Activated CD8-positive, alpha-beta memory T cell treated with anti-CD3 and anti-CD28 coated beads for 4 hours (primary cell): ENCODE measurements at places on chromosomes 7 and 10.

DNA sequence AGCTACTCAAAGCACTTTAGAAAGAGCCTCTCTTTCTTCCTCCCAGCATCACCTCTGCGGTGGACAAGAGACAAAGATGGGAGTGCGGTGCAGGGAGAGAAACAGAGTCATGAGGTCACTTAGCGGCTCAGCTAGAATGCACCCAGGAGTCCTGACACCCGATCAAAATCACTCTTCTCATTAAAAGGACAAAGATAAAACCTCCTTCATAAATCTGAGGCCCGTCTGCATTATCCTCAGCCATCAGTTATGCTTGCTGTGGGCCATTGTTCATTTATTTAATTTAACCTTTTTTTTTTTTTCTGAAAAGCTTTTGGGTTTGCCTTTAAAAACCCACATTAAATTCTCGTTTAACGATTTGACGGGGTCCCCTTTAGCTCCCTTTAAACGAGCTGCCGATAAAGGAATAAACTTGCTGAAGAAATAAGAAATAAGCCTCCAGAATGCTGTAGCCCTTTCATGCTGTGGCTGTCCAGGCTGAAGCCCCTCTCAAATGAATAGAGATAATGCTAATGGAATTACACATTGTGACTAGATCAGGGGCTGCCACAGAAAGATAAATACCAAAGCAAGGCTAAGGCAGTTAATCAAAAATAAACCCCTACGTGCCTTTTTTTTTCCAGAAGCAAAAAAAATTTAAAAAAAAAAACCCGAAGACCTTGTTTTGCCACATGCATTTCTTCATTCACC, 16.1 kb upstream of the PLXNA4 start:
- no peak for DNase-seq

DNA sequence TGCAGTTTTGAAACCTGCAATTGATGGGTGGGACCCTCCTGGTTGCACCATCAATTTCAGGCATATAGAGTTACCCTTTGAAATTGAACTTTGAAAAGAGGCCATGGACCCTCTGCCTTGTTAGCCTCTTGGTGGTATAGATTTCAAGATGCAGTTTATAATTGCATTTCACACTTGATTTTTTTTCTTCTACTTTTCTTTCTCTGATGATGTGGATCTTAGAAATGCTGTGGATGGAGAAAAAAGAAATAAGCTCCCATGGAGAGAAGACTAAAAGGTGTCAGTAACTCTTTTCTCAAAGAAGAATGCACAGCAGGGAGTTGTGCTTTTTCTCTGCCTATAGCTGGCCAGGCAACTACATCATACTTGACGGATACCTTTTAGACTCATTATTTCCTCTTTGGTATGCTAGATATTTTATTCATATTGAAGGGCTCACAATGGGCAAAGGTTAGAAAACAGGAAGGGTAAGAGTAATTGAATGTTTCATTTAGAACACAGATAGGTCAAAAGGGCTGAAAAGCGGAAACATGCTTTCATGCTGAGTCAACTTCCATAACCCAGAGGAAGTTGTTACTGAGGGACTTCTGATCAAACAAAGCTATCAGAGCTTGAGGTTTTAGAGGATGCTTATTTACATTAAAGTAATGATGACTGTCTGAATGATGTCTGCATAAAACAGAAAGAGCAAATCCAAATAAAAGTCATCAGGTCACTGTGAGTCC, 773.2 kb upstream of the LRRN3 start:
- DNase-seq, result no peak

- DNase-seq, result no peak
These were observed 3.7 kb downstream of the TMEM140 start for GRCh38 chr7:135151533-135151932.

DNA sequence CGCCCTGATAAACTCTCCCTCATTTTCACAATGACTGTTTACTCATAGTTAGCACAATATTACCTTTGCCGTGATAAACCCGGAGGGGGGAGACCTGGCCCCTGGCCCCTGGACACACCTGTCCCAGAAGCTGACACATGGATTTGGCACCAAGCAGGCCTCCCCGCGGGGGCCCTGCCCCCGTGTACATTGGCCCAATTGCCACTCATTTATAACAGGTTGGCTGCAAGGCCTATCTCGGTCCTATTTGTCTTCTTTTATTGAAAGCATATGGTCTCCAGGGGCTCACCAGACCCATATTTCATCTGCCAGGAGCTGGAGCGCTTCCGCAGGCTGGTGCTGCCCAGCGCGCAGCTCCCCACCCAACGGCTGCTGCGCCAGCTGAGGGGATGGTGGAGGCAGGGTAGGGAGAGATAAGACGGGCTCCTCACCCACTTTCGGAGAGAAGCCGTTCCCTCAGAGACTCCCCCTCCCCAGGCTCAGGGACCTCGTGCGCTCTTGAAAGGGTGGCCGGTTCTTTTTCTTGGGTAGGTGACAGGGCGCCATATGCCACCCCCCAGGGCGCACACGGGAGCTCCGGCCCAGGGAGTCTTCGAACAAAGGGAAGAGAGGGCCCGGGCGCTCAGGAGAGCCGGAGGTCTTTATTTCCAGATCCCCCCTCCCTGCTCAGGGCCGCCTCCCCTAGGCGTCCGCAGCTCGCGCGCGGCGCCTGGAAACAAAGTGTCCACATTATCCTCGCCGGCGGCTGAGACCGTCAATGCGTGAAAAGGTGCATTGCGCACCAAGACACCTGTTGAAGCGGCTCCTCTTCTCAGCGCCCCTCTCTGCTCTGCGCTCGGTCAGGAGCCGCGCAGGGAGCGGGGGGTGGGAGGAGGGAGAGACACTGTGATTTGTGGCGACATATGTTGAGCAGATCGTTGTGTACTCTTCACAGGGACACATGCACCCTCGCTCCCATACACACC, 4.3 kb upstream of the NEUROG3 start:
- no peak for DNase-seq

DNA sequence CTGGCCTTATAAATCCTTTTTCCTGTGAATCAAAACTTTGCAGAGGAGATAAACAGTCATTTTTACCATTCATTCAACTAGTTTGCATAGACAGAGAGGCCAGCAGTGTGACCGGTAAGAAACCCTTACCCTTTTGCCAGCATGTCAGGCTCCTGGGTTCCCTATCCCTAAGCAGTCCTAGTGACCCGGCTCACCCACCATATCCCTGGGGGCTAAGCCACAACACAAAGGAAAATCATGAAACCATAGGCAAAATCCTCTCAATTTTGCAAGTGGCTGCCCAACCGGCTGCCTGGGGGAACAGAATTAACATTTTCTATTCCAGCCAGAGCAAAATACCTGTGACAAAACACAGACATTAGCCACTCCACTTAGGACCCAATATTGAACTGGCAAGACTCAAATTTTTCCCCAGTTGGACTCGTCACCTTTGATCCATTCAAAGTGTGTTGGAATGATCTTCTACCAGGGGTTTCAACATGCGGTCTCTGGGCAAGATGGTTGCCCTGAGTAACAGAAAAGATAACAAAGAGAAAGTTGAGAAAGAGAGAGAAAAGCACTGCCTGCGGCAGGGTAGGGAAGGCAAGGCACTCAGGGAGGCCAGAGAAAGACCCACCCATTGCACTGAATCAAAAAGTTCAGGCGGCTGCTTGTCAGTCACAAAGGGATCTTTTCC, 174.8 kb upstream of the NAMPT start:
- no peak for DNase-seq

GRCh38 chr10:113064039-113064438, 114.0 kb downstream of the TCF7L2 start:
- DNase-seq, result no peak

DNA sequence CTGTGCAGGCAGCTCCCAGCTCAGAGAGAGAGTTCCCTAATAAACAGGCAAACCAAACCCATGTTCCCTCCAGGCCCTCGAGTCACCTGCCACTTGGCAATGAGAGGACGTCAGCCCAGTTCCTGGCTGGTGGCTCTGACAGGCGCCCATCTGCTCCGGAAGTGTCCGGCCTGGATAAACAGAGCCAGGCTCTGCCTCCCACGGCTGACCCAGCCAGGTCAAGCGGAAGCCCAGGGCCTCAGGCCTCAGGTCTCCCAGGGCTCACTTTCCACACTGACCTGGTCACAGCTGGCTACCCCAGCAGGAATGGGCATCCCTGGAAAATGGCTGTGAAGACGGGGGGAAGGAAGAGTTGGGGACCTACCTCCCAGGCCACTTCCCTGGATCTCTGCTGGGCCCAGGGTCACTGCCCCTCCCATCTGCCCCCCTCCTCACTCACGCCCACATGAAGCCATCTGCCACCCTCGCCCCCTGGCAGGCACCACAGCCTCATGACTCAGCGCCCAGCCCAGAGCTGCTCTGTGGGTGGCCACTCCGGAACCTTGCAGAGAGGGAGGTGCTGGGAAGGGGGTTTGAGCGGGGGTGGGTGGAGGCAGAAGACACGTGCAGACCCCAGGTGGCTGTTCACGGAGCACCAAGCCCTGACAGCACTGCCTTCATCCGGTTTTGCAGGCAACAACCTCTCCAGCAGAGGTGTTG, 37.4 kb upstream of the DUSP5 start:
- peak; percentile 43 for DNase-seq

DNA sequence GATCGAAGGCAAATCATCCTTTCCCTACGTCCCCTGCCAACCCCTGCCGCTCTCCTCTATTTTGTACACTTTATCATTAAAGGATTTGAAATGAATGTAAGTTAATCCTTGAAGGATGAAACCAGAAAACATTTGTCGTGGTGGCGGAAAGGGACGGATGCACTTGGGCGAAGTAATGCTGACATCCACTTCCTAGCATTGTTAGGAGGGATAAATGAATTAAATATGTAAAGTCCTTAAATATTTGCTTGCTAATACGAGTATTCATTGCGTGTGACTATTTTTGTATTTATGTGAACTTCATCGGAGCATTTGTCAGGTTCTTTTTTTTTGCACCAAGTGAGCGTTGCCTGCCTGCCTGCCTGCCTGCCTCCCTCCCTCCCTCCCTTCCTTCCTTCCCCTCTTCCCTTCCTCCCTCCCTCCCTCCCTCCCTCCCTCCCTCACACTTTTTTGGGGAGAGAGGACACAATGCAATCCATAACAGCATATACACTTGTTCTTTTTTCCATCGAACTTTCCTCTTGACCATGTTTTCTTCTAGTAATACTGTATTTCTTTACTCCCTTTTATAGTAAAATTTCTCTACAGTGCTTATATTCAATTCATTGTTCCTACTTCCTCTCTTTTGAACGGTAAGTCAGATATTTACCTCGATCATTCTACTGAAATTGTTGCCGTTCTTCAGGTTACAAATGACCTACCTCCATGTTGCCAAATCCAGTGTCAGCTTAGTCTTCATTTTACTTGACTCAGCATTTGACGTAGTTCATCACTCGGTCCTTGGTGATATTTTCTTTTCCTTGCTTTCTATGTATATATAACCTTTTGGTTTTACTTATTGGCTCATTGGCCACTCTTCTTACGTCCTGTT, 831 bp downstream of the CCDC7 start:
- DNase-seq, result no peak

DNA sequence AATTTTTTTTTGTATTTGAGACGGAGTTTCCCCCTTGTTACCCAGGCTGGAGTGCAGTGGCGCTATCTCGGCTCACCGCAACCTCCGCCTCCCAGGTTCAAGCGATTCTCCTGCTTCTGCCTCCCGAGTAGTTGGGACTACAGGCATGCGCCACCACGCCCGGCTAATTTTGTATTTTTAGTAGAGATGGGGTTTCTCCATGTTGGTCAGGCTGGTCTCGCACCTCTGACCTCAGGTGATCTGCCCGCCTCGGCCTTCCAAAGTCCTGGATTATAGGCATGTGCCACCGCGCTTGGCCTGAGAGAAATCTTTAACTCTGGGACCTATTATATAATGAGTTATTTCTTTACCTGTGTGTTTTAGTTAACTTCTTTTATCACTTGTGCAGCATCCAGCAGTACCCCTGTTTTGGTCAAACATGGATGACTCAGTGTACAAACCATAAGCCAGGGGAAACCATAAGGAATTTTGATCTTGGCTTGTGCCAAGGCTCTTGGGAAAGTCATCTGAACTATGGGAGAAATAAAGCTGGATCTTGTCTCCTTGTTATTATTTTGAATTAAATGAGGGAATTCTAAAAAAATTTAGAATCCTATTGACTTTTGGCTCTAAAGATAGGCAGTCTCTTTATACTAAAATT, 23.6 kb upstream of the ZRANB1 start:
- no peak for DNase-seq

DNA sequence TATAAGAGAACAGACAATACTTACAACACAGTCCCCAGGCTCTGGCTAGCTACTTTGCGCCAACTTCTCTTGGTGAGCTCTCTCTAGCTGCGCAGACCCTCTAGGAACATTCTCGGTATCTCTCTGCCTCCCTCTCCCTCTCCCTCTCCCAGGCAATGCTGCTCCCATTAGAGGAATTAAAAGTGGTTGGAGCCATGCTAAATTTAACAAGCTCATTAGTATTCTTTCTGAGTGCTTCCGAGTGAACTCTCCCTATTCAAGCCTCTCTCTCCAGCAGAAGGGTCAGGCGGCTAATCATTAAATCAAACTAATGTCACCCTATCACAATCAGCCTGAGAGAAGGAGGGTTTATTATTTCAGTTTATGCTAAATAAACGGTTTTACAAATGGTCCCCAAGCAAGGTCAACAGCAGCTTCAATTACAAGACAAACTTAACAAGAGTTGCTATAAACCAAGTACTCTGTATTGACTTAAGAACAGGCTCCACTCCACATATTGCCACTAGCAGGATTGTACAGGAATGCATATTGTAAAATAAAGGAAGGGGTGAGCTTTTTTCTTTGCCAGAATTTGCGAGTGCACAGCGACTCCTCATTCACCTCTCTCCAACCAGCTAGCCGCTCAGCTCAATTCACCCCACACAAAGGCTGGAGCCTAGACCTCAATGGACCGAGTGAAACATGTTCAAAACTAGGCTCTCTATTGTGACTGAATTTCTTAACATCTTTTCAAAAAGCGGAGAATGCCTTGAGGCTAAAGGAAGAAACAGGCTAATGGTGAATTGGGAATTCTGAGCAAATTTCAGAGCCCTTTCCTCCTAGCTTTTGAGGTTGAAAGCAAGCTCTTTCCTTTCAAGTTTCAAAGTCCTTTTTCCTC, 84.4 kb downstream of the GLI3 start:
- no peak for DNase-seq

GRCh38 chr10:61662794-61663259, at the start of gene CABCOCO1:
Gene CABCOCO1 (plus strand): TSS chr10:61662929. CDS start chr10:61662973, 44 bp downstream.
- DNase-seq, result no peak

- DNase-seq, result no peak
These were observed 24.5 kb upstream of the EEPD1 start for GRCh38 chr7:36128448-36129047.

DNA sequence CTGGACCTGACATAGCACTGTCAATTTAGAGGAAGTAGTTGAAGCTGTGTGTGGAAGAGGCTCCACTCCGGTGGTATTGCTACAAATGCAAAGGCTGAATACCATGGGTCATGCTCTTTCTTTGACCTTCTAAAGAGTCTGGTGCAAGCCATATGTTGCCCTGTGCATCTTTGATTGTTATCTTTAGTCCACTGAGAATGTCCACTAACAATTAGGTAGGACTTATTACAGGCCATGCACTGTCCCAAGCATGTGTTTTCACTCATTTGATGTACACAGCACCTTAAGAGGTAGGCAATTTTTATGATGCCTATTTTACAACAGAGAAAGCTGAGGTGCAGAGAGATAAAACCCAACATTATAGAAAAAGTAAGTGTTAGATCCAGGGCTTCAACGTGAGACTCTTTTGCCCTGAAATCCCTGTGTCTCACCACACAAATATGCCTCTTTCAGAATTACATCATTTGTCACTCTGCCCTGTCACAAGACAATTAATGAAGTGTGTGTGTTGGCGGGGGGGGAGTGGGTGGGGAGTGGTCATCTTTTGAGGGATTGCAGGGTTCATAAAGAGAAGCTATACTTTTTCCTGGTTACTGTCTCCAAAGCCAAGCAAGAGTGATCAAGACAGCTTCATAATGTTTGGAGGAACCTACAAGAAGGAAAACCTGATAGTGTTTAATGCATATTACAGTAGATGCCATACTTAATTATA, 637.6 kb upstream of the IGFBP3 start:
- no peak for DNase-seq
